ENCODE measurements at places on chromosomes 1 and 21. TPM values are rescaled to one million over a fixed set of nuclear protein-coding genes. Genes with fewer than 3 reads are reported as not detected.

GRCh38 chr1:27872059-27872801, at the start of gene THEMIS2:
Gene THEMIS2, plus strand, starts transcription at chr1:27872544. Its CDS starts 28 bp downstream, at chr1:27872572.
- peak; percentile 56 for DNase-seq

GRCh38 chr1:89900791-89901708, 80.2 kb downstream of the LRRC8D start:
- DNase-seq, result no peak

GRCh38 chr1:10401281-10401680, 2.4 kb downstream of the PGD start:
- DNase-seq, result no peak

DNA sequence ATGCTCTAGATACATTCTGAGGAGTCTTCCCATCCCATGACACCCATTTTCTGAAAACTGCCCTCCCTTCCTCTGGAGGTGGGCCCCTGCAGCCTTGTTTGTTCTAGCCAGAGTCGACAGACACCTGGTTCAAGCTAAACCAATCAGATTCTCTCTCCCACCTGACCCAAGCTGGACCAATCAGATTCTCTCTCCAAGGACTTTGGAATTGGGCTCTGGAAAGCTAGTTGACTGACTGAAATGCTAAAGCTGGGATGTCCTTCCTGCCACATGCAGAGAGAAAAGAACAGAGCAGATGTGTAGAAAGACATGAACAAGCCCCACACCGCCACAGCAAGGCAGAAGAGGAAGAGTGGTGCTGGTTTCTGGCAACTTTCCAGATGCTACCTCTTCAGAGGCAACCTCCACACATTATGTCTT, 24.6 kb downstream of the ASAP3 start:
- DNase-seq, result no peak

GRCh38 chr1:205236951-205237475, 9.3 kb downstream of the TMCC2 start:
- DNase-seq, result peak; percentile 72

GRCh38 chr21:46461909-46462308, 3.2 kb downstream of the DIP2A start:
- DNase-seq, result no peak

The EPHA10 gene
- 0.26 TPM for polyA plus RNA-seq

The CD58 gene
- 29.9 TPM for polyA plus RNA-seq

The SUSD4 gene
- 3.3 TPM for polyA plus RNA-seq

Measured in lung (tissue), 17 donors.